ENCODE measurements at places on chromosomes 16 and 17. TPM values are rescaled to one million over a fixed set of nuclear protein-coding genes. Genes with fewer than 3 reads are reported as not detected.

- H3K27ac ChIP-seq, result peak overlapping the region; percentile 94
- no peak for DNase-seq
- H3K4me3 ChIP-seq, result peak overlapping the region; percentile 98
- H3K36me3 ChIP-seq, result peaks cover 18% of the 10 kb centered on the region
Measured at GRCh38 chr17:50373705-50374104, 676 bp downstream of the EME1 start.

GRCh38 chr17:72137161-72137560, 16.3 kb downstream of the SOX9 start:
- H3K4me3 ChIP-seq, result peak overlapping the region; percentile 36
- no peaks in the 10 kb centered on the region for H3K27me3 ChIP-seq
- peaks cover 49% of the 10 kb centered on the region for H3K4me1 ChIP-seq
- DNase-seq, result peak; percentile 94
- H3K27ac ChIP-seq, result peak overlapping the region; percentile 97
- no peaks in the 10 kb centered on the region for H3K36me3 ChIP-seq

DNA sequence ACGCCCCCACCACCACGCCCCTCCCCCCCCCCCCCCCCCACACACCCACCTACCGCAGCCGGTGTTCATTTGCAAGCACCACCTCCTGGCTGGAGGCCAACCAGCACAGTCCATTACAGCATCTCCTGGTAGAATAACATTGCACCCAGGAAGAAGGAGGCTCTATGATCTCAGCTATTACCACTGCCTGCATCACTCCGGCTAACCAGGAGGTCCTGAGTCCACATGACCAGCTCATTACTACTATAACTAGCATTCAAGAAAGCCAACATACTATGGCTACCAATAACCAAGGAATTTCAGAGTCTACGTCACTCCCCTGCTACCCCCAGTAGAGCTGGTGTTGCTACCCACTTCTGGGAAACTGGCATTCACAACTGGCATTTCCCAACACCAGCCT, 81.1 kb upstream of the ALOX12 start:
- H3K4me3 ChIP-seq, result no peak overlapping the region
- no peak overlapping the region for H3K27ac ChIP-seq
- H3K27me3 ChIP-seq, result no peaks in the 10 kb centered on the region
- H3K4me1 ChIP-seq, result no peaks in the 10 kb centered on the region
- DNase-seq, result no peak

The FBXO39 gene
- total RNA-seq, result not detected

The ASPHD1 gene
- 0.35 TPM for total RNA-seq

The KRTAP3-3 gene
- total RNA-seq, result not detected
